ENCODE measurements at places on chromosomes 3 and 15. TPM values are rescaled to one million over a fixed set of nuclear protein-coding genes. Genes with fewer than 3 reads are reported as not detected.

LRRC31 gene
- total RNA-seq = not detected

NEK11 gene
- total RNA-seq = 11.6 TPM

FGF12 gene
- not detected for total RNA-seq

FEZF2 gene
- not detected for total RNA-seq

RCCD1 gene
- total RNA-seq = 17.7 TPM

CD96 gene
- total RNA-seq = not detected

TPRG1 gene
- 0.17 TPM for total RNA-seq

SLC2A2 gene
- not detected for total RNA-seq

FBXO40 gene
- not detected for total RNA-seq

CILP gene
- total RNA-seq = 0.29 TPM

RGMA gene
- 5.4 TPM for total RNA-seq

MEIS2 gene
- 51.1 TPM for total RNA-seq

SLC9C1 gene
- total RNA-seq = not detected

CORO2B gene
- total RNA-seq = 42.5 TPM

Data from smooth muscle cell of trachea (primary cell).